ENCODE measurements at places on chromosomes 6 and 20.

DNA sequence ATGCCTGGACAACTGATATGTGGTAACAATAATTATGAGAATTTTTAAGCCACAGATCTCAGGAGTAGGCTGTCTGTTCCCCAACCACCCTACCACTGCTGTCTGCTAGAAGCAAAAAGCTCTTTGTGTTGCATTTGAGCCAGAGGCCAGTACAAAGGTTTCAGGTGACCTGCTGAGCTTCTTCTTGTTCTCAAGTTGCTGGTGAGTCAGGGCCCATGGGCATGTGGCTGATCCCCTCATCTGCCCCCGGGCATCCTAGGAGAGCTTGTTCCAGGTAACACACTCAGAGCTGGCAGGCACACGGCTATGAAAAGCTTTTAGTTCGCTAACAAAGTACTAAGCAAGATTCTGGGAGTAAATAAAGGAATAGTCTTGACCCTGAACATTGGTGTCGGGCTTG, 285.3 kb downstream of the CDC5L start:
- DNase-seq = no peak

DNA sequence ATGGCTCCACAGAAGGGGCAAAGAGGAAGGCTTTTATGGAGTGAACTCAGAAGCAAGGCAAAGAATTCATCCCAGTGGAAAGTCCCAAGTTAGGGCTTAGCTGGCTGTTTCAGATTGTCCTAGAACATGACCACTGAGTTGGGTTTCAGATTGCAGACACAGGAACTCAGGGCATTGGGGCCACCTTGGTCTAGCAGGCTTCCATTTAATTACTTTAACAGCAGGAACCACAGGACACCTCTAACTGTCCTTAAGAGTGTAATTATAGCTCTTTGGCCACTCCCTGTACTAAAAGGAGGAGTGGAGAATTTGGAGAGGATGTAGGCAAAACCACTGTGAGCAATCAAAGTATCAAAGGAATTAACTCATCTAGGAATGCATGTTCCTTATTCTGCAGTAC, 150.6 kb upstream of the AGPAT4 start:
- no peak for DNase-seq

- DNase-seq = no peak
Observed at GRCh38 chr6:52571099-52571755, 5.6 kb downstream of the TRAM2 start.

DNA sequence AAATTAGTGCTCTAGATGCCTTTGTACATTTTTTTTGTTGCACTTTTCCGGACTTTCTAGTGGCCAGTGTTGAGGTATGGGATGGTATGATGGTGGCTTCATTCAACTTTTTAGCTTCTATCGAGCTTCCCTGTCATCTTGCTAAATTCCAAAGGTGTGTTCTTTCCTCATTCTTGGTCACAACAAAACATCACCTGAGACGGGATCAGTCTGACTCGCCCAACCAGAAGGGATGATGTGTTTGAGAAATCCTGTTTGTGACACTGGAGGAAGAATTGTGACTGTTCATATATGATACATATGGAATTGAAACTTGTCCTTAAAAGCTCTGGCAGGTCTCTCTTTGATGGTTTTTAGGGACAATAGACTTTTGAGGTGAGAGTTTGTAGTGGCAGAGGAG, 33.8 kb downstream of the KCNS1 start:
- no peak for DNase-seq

DNA sequence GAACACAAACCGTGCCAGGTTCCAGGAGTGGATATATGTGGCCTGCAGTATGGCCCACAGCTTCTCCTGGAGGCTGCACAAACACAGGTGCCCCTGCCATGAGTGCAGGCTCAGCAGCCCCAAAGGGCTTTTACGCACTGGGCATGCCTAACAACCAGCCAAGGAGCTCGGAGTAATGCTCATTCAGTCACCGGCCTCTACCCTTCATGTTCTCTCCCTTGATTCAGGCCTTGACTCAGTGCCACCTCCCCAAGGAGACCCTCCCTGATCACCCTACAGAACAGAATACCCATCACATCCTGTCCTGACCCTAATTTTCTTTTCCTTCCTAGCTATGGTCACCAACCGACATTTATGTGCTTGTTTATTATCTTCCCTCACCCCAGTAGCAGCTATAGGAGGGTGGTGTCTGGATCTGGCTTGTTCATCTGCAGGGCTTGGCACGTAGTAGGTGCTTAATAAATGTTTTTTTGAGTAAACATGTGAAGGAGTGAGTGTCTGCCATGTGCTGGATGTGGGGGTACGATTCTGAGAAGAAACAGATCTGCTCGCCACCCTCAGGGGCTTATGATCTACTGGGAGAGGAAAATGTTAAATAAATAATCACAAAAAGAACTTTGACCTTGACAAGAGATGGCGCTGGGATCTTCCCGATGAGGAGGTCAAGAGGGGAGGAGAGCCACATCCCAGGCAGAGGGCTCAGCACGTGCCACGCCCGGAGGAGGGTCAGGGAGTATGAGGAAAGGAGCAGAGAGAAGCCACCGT, 9.2 kb downstream of the PXMP4 start:
- DNase-seq = no peak

- DNase-seq = no peak
Observed at GRCh38 chr6:135088818-135089809, 34.5 kb upstream of the HBS1L start.

DNA sequence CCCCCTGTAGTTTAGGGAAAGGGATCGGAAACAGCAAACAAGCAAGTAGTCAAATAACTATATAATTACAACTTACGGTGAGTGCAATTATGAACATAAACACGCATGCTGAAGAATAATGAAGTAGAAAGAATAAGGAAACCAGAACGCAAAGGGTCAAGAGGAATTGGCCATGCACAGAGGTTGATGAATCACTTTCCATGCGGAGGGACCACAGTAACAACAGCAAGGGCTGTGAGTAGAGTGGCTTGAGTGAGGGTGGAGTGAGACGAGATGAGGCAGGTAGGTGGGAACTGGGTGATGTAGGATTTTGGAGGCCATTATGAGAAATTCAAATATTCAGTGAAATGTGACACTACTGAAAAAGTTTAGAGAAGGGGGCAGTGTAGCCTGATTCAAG, 112.2 kb upstream of the LAMP5 start:
- no peak for DNase-seq

DNA sequence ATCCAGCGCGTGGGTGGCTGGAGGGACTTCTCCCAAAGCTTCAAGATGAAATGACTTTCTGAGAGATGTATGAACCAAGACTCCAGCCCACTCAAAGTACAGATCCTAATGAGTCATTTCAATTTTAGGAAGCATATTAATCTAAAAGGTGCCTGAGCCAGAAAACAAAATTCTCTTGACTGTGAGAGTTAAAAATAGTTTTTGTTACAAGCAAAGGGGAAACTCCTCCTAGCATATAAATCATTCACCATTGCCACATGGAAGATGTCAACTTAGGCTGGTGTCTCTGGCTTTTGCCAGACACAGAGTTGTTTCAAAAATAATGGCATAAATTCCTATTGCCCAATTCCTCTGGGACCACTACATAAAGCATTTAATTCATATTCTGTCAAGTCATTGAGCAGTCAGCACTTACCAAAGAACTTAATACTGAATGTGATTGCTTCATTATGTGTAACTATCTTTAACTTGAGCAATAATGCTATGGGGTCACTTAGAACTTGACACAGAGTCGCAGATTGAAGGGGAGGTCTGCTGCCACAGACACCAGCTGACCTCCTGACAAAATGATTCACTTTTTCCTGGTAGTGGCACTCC, 280.6 kb downstream of the SLC35F1 start:
- no peak for DNase-seq

DNA sequence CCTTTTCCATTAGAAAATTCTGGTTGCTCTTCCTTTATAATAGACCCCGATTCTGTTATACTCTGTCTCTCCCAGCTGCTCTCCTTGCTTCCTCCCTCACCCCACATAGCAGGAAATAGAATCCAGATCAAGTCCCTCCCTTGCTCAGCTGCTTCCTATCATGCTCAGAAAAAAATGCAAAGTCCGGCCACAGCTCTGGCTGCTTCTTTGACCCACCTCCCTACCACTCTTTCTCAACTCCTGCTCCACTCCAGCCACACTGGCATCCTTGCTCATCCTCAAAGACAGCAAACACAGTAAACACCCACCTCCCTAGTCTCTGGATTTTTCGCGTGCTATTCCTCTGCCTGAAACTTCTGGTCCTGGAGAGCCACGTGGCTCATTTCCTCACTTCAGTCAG, 9.1 kb upstream of the SLC22A16 start:
- no peak for DNase-seq

GRCh38 chr6:47524136-47524845, 46.7 kb downstream of the CD2AP start:
- DNase-seq = no peak

DNA sequence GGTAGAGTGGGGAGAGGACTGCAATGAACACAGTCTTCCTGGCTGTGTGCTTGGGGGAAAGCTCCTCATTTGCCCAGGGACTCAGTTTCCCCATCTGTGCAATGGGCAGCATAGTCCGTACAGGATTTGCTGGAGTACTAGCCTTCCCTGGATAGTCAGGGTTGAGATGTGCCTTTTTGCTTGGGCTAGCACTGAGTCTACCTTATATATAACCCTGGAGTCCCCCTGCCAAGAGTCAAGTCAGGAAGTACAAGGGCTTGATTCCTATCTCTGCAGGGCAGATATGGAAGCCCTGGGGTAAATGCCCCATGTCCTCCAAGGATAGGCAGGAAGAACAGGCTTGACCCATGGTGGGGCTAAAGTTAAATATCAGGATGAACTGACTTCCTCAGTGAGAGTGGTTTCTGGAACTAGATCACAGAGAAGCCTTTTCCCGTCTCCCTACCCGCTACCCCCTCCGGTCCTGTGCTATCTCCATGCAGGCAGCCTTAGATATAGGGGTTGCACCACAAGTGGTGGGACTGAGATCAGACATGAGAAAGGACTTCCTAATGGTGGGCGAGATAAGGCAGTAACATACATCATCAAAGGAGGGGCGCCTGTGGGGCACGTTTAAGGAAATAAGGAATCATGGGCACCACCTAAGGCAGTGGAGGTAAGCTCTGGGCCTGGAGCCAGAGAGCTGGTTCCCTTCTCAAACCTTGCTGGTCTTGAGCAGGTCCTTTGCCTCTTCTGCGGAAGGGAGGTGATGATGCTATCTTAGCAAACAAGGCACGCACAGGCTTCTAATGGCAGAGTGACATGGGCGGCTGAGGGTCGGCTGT, 157.9 kb downstream of the MRPL14 start:
- no peak for DNase-seq

DNA sequence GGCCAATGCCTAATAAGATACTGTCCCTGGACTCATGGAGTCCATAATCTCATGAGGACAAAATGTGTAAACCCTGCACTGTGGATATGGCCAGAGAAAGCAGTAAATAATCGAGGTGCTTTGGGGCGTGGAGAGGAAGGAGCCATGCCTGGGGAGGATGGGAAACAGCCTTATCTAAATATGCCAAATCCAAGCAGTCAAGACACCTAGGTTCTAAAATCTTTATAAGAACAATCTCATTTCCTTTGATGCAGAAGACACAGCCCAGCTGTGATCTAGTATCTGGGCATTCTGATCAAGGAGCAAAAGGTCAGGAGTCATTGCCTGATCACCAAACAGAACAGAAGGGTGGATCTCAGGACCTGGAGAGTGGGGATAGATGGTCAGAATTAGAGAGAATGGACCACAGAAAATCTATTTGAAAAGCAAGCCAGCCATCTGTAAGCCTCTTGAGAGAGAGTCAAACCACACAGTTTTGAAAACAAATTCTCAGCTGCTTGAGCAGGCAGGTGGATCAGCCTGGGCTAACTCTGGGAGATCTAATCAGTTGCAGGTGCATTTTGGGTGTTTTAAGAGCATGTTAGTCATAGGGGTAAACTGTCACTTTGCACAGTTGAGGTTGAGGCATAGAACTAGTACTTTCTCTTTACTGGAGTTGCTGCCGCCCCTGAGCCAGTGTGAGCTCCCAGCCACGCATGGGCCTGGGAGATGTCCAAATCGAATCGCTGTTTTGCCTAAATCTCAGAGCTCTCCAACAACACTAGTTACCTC, 130.8 kb upstream of the TNFAIP3 start:
- no peak for DNase-seq

DNA sequence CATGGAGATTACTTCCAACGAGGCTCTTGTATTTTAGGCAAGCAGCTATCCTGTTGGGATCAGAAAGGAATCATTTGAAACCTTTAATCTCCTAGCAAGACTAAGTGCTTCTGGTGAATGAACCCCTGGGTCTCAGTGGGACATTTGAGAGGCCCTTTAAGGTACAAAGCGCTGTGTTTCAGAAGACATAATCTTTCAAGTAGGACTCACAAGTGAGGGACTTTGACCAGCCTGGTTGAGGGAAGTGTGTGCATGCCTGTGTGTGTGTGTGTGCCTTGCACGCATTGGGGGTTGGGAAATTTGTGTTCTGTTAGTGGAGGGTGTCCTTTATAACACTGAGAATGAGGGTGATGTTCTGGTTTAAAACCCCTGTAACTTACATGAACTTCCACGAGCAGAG, 64.4 kb upstream of the KCNG1 start:
- no peak for DNase-seq

DNA sequence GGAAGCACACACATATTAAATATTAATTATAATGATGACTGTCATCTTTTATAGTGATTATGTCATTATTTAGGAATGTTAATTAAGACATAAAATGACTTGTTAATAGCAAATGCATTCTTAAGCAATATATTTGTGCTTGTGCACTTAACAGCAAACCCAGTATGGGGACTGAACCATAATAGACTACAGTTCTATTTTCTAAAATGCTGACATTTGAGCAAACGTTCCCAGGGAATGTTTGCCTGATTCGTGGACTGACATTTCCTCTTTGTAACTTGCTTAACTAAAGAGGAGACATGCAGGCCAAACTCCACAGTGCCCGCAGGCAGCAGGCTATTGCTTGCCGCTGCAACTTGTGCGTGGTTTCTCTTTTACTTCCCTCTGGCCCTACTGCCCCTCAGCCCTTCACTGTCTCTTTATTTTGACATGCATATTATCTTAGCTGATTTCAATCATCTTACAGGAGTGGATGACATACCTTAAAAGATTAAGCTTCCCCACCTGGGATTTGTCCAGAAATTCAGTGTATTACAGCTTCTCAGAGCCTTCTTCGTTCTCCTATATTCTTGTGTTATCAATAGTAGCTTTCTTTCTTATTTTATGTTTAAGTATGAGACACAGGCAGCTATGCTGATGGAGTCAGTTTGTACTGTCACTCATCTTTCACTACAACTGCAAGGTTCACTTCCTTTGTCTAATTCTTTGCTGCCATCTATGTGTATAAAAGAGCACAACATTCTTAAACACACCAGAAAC, 141.5 kb downstream of the GMDS start:
- DNase-seq = no peak

DNA sequence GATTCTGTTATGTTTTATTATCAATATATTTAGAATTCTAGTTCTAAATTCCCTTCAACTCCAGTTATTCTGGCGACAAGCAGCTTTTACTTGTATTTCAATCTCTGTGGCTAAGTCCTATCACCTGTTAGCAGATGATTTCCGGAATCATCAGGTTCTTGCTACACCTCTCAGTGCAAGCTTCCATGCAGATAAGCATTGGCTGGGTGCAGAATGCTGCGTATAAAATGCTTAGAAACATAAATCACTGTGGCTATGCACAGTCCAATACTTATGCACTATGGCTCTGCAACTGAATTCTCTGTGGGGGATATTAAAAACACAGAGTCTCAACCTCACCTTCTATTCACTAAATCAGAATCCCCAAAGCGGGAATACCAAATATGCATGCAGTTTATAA, 720.0 kb downstream of the EYS start:
- no peak for DNase-seq

GRCh38 chr20:1801929-1802306, 93.3 kb upstream of the SIRPA start:
- DNase-seq = no peak

All from upper lobe of right lung (tissue), 1 donor.